Heart left ventricle (tissue), 16 donors: ENCODE measurements at places on chromosomes 13 and 19.
A peak's percentile ranks its signal among the peaks of the same experiment; 100 is the strongest.

DNA sequence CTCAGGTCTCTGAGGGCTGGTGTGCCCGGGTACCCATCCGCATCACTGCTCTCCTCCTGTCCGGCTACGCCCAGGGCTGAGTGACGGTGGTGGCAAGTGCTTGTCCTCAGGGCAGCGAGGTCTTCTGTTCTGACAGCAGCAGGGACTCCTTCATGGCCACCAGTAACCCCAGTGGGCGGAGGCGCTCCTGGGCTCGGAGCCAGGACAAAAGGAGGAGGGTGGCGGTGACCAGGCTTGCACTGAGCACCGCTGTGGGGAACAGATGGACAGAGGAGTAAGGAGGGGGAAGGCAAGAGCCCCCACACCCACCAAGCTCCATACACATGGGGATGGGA, 5.8 kb downstream of the CD320 start:
- peak; percentile 58 for DNase-seq
- H3K4me3 ChIP-seq = no peak overlapping the region
- no peak overlapping the region for H3K27ac ChIP-seq

DNA sequence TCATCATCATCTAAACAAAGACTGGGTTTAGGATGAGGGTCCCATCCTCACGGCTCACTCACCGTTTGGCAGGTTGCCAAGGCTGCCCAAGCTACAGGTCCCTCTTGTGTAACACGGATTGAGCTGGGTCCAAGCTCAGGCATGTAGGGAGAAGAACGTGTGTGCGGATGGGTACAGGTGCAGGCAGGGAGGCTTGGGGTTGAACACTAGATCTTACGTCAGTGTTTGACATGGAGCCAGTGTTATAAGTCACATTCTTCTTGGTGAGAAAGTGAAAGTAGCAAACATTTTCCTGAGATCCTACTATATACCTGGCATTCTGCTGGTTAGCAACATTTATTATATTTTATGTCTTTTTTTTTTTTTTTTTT, 136.8 kb upstream of the RNF113B start:
- no peaks in the 10 kb centered on the region for H3K27me3 ChIP-seq
- DNase-seq = no peak
- H3K36me3 ChIP-seq = no peaks in the 10 kb centered on the region
- H3K27ac ChIP-seq = no peak overlapping the region
- H3K4me1 ChIP-seq = peaks cover 7% of the 10 kb centered on the region
- no peak overlapping the region for H3K4me3 ChIP-seq

GRCh38 chr13:40197936-40198595, 468.4 kb downstream of the FOXO1 start:
- H3K4me3 ChIP-seq = no peak overlapping the region
- no peak overlapping the region for H3K27ac ChIP-seq
- H3K36me3 ChIP-seq = no peaks in the 10 kb centered on the region
- no peaks in the 10 kb centered on the region for H3K27me3 ChIP-seq
- DNase-seq = no peak

DNA sequence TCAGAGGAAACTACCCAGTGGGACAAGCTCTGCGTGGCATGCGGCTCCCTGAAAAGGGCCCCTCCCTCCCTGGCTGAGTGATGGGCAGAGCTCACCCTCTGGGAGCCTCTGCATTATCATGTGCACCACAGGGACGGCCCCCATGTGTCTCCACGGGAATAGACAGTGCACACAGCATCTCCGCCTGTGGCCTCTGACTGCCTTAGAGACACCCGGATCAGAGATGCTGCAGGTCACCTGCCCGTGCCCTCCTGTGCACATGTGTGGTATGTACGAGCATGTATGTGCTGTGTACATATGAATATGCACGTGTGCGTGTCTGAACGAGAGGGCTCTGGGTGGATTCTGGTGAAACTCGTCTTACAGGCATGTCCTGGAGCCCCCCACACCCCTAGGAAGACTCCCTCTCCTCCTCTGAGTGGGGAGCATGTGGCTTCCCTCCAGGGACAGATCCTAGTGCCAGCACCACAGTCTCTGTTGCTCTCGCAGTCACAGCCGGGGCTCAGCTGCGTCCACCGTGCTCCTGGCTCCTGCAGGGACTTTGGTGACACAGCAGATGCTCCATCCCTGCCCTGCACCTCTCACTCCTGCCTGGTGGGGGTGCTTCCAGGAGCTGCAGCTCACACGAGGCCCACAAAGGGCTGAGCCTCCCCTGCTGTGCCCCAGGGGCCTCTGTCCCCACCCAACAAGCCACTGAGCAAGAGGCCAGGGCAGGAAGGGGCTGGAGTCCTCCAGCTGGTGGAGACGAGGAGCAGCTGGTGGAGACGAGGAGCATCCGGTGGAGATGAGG, 19.6 kb downstream of the C13orf46 start:
- H3K4me1 ChIP-seq = peaks cover 13% of the 10 kb centered on the region
- no peaks in the 10 kb centered on the region for H3K36me3 ChIP-seq
- no peak overlapping the region for H3K27ac ChIP-seq
- H3K4me3 ChIP-seq = no peak overlapping the region
- H3K27me3 ChIP-seq = no peaks in the 10 kb centered on the region

GRCh38 chr13:28494778-28495537, at the start of gene FLT1:
Gene FLT1 (minus strand): TSS chr13:28495128. CDS start chr13:28494843, 285 bp downstream.
- peak within 1 kb of the TSS; percentile 83 for H3K4me3 ChIP-seq
- peaks cover 63% of the 10 kb centered on the region for H3K27me3 ChIP-seq
- DNase-seq = peak; percentile 89
- peak within 1 kb of the TSS; percentile 96 for H3K27ac ChIP-seq
- peaks cover 18% of the 10 kb centered on the region for H3K4me1 ChIP-seq

- no peak overlapping the region for H3K27ac ChIP-seq
- H3K36me3 ChIP-seq = peaks cover 49% of the 10 kb centered on the region
- no peaks in the 10 kb centered on the region for H3K27me3 ChIP-seq
- no peak overlapping the region for H3K4me3 ChIP-seq
- no peak for DNase-seq
Measured at GRCh38 chr19:3440082-3440481, 40.2 kb downstream of the SMIM24 start.

GRCh38 chr19:11710313-11710712, 28.4 kb downstream of the ZNF823 start:
- no peaks in the 10 kb centered on the region for H3K27me3 ChIP-seq
- H3K4me1 ChIP-seq = no peaks in the 10 kb centered on the region
- no peak for DNase-seq
- no peak overlapping the region for H3K4me3 ChIP-seq
- H3K36me3 ChIP-seq = no peaks in the 10 kb centered on the region

GRCh38 chr13:110575322-110576069, 14.0 kb upstream of the RAB20 start:
- no peak overlapping the region for H3K4me3 ChIP-seq
- peaks cover 3% of the 10 kb centered on the region for H3K4me1 ChIP-seq
- no peaks in the 10 kb centered on the region for H3K36me3 ChIP-seq
- peaks cover 2% of the 10 kb centered on the region for H3K27me3 ChIP-seq

DNA sequence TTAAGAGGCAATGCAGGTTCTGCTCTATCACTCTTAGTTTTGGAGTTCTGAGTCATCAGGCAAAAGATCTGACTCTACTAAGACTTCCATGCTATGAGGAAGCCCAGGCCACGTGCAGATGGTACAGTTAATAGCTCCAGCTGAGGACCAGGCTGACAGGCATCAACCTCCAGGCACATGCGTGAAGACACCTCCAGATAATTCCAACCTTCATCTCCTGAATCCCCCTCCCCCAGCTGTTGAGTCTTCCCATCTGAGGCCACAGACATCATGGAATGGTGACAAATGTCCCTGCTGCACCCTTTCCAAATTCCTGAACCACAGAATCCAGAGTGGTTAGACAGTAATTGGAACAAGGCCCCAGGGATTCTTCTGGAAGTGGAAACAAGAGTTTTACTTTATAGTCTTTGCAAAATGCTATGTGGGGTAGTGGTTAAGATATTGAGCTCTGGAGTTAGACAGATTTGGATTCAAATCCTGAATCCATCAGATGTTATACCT, 183.8 kb downstream of the KLF5 start:
- H3K4me1 ChIP-seq = no peaks in the 10 kb centered on the region
- no peak for DNase-seq
- no peaks in the 10 kb centered on the region for H3K36me3 ChIP-seq
- no peaks in the 10 kb centered on the region for H3K27me3 ChIP-seq
- no peak overlapping the region for H3K27ac ChIP-seq

DNA sequence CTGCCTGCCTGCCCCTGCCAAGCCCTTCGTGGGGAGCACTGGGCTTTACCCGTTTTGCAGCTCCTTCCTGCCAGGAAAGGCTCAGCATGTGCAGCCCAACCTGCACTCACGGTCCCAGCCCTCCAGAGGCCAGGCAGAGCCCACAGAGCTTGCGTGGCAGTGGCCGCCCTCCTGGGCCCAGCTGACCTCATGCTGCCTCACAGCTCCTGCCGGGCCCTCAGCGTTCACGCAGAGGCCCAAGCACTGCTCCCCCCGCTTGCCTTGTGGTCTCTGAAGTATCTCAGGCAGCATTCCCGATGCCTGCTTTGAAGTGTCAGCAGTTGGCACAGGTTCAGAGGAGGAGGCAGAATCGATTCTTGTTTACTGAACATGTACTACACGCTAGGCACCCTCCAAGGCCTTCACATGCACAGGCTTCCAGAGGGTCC, 32.5 kb downstream of the CAPN12 start:
- peak; percentile 80 for DNase-seq
- peaks cover 100% of the 10 kb centered on the region for H3K4me1 ChIP-seq
- H3K27ac ChIP-seq = peak overlapping the region; percentile 84
- no peak overlapping the region for H3K4me3 ChIP-seq
